ENCODE measurements at places on chromosomes 11 and 22.

GRCh38 chr11:2581151-2581930 lies 118.5 kb downstream of the KCNQ1OT1 start:
- peak; percentile 5 for DNase-seq

- no peak for DNase-seq
Observed at GRCh38 chr22:27948569-27948968, 29.5 kb upstream of the PITPNB start.

DNA sequence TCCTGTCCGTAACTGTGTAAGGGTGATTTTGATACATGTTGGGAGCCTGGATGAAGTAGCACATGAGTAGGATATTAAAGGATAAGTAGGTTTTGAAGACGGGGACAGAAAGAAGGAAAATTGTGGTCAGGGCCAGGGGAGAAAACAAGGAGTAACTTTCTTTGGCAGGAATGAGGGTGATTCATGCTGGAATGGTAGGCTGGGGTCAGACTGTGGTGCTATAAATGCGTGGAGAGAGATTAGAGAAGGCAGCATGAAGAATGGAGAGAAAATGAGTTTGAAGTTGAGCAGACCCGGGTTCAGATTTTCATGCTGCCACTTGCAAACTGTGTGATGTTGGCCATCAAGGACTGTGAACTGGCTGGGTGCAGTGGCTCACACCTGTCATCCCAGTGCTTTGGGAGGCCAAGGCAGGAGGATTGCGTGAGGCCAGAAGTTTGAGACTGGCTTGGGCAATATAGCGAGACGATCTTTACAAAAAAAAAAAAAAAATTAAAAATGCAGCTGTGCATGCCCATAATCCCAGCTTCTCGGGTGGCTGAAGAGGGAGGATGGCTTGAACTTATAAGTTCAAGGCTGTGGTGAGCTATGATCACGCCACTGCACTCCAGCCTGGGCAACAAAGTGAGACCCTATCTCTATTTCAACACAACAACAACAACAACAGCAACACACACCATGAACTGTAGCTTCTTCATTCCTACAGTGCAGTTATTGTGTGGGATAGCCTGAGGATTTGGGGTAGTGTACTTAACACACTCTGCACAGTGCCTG lies 22.3 kb downstream of the ZBTB16 start:
- no peak for DNase-seq

- DNase-seq = no peak
Observed at GRCh38 chr11:126391286-126391954, 35.9 kb downstream of the ST3GAL4 start.

DNA sequence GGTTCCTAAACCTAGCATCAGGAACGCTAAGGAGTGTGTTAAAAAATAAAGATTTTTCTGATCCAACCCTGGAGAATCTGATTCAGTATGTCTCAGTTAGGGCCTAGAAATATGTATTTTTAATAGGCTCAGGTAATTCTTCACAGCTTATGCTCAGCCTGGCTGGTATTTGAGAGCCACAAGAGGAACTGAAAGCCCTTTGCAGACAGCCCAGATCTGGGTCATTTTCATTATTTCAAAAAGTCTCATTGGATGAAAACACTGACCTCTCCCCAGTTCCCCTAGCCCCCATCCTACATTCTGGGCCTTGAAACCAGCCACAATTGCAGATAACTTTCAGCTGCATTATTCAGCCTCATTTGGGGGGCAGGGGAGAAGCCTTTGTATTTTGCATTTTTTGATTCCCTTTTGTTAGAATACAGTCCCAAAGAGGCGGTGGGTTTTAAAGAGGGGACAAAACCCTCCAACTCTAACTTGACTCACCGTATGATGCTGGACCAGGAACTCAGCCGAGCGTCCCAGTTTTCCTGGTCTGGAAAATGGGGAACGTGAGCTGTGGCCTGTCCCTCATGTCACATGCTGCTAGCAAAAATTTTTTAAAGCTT lies 66.0 kb upstream of the LARGE1 start:
- no peak for DNase-seq

DNA sequence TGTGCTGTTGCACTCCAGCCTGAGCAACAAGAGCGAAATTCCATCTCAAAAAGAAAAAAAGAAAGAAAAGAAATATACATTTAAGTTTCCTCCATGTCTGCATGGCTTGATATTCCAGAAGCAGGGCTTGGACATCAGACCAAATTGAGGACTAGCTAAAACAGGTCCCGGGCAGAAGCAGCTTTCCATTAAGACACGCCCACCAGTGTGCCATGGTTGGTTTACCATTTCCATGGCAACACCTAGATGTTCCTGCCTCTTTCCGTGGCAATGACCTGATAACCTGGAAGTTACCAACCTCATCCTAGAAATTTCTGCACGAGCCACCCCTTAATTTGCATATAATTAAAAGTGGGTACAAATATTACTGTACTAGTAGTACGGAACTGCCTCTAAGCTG lies 111.3 kb downstream of the NAT10 start:
- no peak for DNase-seq

DNA sequence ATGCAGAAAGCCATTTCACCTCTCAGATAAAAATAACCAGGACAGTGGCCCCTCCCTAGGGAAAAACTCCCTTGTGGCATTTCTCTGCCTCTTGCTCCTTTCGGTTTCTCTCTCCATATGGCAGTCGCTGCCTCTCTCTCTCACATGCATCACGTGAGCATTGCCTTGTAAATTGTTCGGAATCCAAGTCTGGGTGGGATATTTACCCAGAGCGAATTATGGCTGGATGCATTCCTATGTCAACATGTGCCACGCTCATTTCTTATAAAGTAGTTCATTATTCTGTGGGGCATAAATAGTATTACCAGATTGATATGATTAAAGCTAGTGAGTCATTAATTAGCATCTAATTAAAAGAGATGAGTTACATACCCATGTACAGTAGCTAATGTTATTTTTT lies 392.9 kb downstream of the INSC start:
- no peak for DNase-seq

GRCh38 chr11:103254123-103254522 lies 144.9 kb downstream of the DYNC2H1 start:
- DNase-seq = no peak

- peak; percentile 4 for DNase-seq
Observed at GRCh38 chr11:44536788-44537516, 28.5 kb upstream of the CD82 start.

DNA sequence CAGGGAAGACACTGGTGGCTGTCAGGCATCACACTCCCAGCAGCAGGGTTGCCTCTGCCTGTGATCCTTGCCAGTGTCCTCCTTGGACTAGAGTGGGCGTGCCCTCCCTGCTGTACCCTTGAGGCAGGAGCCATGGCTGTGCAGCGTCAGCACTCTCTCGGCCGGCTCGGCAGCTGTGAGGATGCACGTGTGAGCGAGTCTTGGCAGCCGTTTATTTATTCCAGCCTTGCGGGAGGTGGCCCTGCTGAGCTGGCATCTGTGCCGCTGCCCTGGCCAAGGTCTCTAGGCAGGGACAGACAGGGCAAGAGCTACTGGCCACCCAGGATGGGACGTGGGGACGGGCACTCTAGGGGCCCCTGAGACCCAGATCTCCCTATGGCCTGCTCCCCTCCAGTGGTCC lies 33.9 kb downstream of the TSPAN4 start:
- no peak for DNase-seq

DNA sequence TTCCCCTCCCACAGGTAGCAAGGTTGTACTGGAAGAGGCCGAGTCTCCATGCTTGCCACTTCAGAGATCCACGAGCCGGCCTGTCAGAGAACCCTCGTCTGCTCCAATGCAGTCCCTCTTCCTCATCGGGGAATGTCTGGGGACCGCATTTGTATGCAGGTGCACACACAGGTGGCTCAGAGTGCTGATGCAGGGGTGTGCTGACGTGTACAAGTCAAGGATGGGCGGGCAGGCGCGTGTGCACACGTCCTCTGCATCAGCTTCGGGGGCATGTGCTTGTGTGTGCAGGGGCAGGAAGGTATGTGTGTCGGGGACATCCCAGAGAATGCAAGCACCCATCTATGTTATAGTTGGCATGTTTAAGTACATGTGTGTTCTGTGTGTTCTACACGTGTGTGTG lies 49.4 kb downstream of the ELFN2 start:
- no peak for DNase-seq

GRCh38 chr22:36395055-36395849 lies 7.5 kb upstream of the MYH9 start:
- peak; percentile 30 for DNase-seq

GRCh38 chr11:11391796-11392463 lies 38.9 kb upstream of the CSNK2A3 start:
- DNase-seq = no peak
